ENCODE measurements at places on chromosomes 12 and 14. TPM values are rescaled to one million over a fixed set of nuclear protein-coding genes. Genes with fewer than 3 reads are reported as not detected.

SMIM41 gene
- total RNA-seq: not detected

GLS2 gene
- total RNA-seq: 0.27 TPM

CLEC7A gene
- not detected for total RNA-seq

BATF gene
- not detected for total RNA-seq

PTPRO gene
- not detected for total RNA-seq

STYK1 gene
- total RNA-seq: 0.28 TPM

NRXN3 gene
- 1.0 TPM for total RNA-seq

GPD1 gene
- 0.07 TPM for total RNA-seq

SIX4 gene
- 3.8 TPM for total RNA-seq

PLCZ1 gene
- not detected for total RNA-seq

SCN8A gene
- total RNA-seq: 1.3 TPM

FGD4 gene
- total RNA-seq: 10.1 TPM

DHRS2 gene
- 5.0 TPM for total RNA-seq

GLI1 gene
- total RNA-seq: 7.3 TPM

CCDC60 gene
- total RNA-seq: not detected

KRT71 gene
- not detected for total RNA-seq

ACTR6 gene
- 20.3 TPM for total RNA-seq

SYNE3 gene
- total RNA-seq: 0.17 TPM

DEGS2 gene
- 1.6 TPM for total RNA-seq

IL26 gene
- not detected for total RNA-seq

A2ML1 gene
- total RNA-seq: not detected

EAPP gene
- 57.2 TPM for total RNA-seq

PLEKHG7 gene
- not detected for total RNA-seq

SDSL gene
- 22.3 TPM for total RNA-seq

SAMD4A gene
- total RNA-seq: 7.6 TPM

FGD6 gene
- total RNA-seq: 11.0 TPM

KRT2 gene
- not detected for total RNA-seq

ACAD10 gene
- total RNA-seq: 12.5 TPM

KANSL2 gene
- 30.4 TPM for total RNA-seq

MYL2 gene
- 0.65 TPM for total RNA-seq

ERBB3 gene
- 1.0 TPM for total RNA-seq

TAS2R19 gene
- total RNA-seq: not detected

KLRK1 gene
- not detected for total RNA-seq

Data from A549 treated with ZK216348 at 1 μM for 4 hours (cell line).